ENCODE measurements at places on chromosomes 11 and 22. TPM values are rescaled to one million over a fixed set of nuclear protein-coding genes. Genes with fewer than 3 reads are reported as not detected.

APOL1 gene
- total RNA-seq: 62.5 TPM

ELP4 gene
- 21.2 TPM for total RNA-seq

IGLL1 gene
- 3.4 TPM for total RNA-seq

TRIM34 gene
- total RNA-seq: 7.4 TPM

OR52I2 gene
- not detected for total RNA-seq

LIMK2 gene
- total RNA-seq: 48.5 TPM

IFITM2 gene
- 1,497 TPM for total RNA-seq

VWCE gene
- total RNA-seq: 3.8 TPM

TCN1 gene
- not detected for total RNA-seq

GPR83 gene
- total RNA-seq: 0.11 TPM

C1QTNF5 gene
- not detected for total RNA-seq

USP2 gene
- 0.41 TPM for total RNA-seq

GLYAT gene
- not detected for total RNA-seq

ACP2 gene
- 29.0 TPM for total RNA-seq

TMPRSS5 gene
- 0.66 TPM for total RNA-seq

GRAMD1B gene
- 40.7 TPM for total RNA-seq

PHETA2 gene
- total RNA-seq: 4.0 TPM

RAPSN gene
- total RNA-seq: 1.1 TPM

RAB39A gene
- total RNA-seq: not detected

ZMAT5 gene
- 22.9 TPM for total RNA-seq

APOBEC3C gene
- total RNA-seq: 97.9 TPM

CHRNA10 gene
- 3.7 TPM for total RNA-seq

Data from T-helper 2 cell treated with Interferon-gamma antibody and Interleukin-4, amounts not matched to agents 100 ng/mL and 5 ng/mL, for 36 hours (primary cell).